ENCODE measurements at places on chromosomes 2 and 18. TPM values are rescaled to one million over a fixed set of nuclear protein-coding genes. Genes with fewer than 3 reads are reported as not detected.

DNA sequence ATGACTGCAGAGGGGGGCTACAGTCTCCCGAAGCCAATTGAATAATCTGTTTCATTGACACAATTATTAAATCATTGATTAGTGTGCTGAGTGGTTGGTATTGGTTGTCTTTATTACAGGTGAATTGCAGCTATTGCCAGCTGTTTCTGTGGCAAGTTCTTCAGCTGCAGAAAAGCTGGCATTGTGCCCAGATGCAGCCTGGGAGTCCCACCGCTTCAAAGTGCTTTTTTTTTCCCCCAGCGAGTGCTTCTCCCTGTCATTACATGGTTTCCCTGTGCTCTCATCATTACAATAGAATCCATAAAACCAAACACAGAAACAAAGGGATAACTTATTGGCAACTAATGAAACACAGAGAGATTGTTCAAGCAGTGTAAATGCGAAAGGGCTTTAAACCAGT is 164.7 kb downstream of the GRB14 start:
- DNase-seq = no peak

Gene IL36G
- not detected for total RNA-seq

DNA sequence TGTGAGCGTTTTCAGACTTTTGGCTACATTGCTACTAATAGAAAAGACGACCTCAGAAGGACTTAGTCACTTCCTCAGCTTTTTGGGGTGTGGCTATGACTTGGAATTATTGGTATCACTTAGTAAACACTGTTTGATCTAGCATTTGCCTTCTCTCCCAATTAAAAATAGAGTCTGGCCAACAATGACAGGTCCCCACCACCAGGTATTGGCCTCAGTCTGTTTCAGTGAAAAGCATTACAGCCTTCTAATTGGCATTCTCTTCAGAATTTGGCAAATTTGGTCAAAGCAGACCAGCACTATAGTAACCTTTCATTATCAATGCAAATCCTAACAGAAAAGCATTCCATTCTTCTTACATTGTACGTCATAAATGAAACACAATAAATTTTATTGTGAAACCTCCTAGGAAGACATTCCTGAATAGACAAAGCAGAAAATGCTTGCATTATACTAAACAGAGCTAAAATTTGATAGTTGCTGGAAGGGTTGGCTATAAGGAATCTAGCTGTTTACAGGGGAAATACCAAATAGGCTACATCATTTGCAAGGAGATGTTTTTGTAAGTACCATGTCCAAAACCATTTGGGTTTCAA is 613.9 kb downstream of the IRS1 start:
- DNase-seq = no peak

DNA sequence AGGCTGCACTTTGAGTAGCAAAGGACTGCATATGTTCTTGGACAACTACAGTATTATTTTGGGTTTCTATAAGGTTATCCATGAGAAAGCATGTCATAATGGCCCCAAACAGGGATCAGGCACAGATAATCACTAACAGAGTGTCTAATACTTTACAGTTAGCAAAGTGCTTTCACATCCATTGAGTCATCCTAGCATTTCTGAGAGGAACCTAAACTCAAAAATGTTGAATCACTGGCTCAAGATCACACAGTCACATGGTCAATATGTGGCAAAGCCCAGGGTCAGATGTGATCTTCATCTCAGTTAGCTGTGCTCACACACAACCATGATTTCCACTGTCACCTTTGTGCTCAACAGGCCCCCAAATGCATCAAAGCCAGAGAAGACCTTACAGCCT is 156.1 kb upstream of the VRK2 start:
- no peak for DNase-seq

Gene DBI
- 303 TPM for total RNA-seq

DNA sequence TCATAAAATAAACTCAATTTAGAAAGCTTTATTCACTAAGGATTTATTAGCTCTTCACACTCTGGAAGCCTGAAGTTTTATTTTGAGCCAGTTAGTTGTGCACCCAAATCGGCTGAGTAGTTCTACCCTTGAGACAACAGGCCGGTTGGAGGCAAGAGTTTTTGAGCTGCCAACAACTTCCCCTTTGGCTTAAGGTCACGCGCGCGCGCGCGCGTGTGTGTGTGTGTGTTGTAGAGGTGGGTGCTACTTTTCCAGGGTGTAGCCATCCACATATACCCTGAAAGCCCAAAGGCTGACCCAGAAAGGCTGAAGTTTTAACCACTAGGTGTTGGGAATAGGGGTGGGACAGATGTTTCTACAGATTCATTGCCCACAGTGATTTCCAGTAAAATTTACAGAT is 150.2 kb upstream of the LHCGR start:
- no peak for DNase-seq

DNA sequence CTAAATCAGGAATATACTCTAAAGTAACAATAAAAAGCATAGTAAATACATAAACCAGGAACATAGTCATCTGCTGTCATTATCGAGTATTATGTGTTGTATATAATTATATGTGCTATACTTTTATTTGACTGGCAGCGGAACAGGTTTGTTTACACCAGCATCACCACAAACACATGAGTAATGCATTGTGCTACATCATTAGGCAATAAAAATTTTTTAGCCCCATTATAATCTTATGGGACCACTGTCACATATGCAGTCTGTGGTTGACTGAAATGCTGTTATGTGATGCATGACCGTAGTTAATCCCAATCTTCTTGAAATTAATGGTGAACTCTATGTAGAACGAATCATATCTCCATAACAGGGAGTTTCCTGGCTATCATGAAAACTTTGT is 136.7 kb upstream of the ZFP36L2 start:
- DNase-seq = no peak

- no peak for DNase-seq
These were observed 153.7 kb downstream of the DDX1 start for GRCh38 chr2:15745350-15745749.

Gene LRRFIP1
- 97.1 TPM for total RNA-seq

Gene ATOH8
- total RNA-seq = 23.3 TPM

DNA sequence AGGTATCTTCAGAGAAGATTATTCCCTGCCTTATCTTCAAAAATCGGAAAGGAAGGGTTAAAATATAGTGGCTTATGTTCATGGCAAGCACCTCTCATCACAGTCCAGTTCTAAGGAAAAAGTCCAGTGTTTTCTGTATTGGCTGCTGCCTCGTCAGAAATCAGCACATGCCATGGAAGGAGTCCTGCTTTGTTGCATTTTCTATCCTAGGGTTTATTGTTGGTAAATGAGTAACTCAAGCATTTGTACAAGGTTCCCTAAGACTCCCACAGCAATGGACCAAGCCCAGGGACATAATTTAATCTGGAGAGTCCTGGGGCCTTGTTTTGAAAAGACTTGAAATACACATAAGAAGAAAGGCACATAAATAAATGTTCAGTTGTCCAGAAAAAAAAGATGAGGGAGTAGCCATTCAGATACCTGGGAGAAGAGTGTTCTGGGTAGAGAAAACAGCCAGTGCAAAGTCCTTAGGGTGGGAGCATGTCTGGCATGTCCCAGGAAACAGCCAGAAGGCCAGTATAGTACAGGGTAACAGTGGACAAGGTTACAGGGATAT is 26.4 kb downstream of the NBEAL1 start:
- no peak for DNase-seq

GRCh38 chr2:182167882-182168281 is 182.2 kb downstream of the PPP1R1C start:
- DNase-seq = no peak

- DNase-seq = no peak
These were observed 181.5 kb downstream of the KLHL29 start for GRCh38 chr2:23566241-23567142.

- DNase-seq = no peak
These were observed 39.8 kb downstream of the CD302 start for GRCh38 chr2:159758239-159758638.

Gene PPP4R3B
- 22.9 TPM for total RNA-seq

DNA sequence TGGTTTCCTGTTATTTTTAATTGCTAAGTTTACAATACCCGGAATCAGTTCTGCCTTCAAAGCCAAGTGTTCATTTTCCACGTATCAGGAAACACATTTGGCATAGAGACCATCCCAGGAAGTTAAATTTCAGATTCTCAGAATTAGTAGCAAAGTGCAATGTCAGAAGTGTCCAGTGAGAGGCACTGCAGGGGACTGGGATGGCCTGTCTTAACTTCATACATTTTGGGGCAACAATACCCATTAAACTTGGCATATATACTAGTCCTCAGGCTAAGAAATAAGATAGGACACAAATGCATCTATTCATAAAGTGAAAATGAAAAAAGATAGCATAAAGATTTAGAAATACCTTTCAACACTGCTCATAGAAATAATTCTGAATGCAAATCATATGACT is 1.5 kb upstream of the IL1RL2 start:
- no peak for DNase-seq

DNA sequence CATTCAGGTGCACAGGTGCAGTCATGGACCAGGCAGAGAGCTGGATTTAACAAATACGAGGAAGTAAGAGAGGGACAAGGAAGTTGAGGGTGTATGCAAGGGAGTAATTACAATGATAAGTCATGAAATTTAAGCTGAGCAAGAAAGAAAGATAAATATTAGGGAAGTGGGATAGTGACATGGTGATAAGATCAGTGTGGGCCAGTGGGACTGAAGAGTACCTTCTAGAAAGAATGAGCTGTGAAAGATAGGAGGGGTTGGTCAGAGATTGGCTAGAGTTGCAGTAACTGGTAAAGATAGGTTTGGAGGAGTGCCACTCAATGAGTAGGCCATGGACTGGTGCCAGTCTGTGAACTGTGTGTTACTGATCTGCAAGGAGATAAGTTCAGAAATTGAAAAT is 200.8 kb upstream of the SIX3 start:
- DNase-seq = no peak

DNA sequence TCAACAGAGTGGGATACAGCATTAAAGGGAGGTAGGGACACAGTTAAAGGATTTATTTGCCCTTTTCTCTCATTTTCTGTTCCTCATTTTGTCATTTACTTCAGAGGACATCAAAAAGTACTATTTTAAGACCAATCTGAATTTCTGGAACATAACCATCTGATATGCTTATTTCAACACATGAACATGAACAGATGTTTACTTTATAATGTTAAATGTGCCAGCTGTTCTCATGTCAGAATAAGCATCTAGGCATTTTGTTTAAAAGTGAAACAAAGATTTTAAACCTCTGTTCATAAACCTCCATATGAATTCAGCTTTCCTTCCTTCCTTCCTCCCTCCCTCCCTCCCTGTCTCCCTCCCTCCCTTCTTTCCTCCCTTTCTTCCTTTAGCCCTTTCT is 677.7 kb downstream of the CNTNAP5 start:
- DNase-seq = no peak

GRCh38 chr2:38474021-38474456 is 97.0 kb upstream of the ATL2 start:
- no peak for DNase-seq

Gene FBXO41
- total RNA-seq = 0.55 TPM

DNA sequence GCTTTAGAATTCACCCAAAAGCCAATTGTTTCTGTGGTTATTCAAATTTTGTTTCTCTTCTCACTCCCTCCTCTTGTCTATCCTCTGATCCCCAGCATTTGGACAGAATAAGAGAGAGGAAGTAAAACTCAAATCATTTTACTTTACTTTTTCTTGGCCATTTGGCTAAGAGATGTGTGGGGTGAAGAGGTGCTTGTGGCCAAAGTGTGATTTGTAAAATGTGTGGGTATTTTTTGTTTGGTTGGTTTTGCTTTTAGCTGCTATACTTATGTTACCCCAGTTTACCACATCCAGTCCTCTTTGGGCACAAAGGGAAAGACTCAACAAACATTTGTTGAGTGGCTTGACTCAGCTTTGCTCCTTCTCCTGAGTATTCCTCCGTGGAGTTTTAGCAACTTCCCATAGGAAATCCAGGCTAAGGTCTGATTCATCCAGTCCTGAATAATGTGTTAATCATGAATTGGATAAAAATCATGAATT is 109.1 kb upstream of the CYP1B1 start:
- no peak for DNase-seq

DNA sequence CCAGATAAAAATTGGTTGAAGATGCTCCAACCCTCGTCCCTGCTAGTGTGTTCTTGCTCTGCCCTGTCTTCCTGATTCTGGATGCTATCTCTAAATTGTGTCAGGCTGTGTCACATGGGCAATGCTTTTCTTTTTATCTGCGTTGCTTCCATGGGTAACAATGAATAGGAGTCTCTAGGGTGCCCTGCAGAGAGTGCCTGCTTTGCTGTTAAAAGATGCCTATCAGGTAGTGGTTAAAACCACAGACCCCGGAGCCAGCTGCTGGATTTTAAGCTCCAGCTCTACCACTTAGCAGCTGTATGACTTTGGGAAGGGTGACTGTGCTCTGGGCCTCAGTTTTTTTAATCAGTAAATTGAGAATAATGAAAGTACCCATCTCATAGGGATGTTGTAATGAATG is 340.3 kb downstream of the PLCL1 start:
- no peak for DNase-seq

GRCh38 chr18:34339155-34339554 is 114.4 kb upstream of the NOL4 start:
- DNase-seq = no peak

Gene RUFY4
- not detected for total RNA-seq

DNA sequence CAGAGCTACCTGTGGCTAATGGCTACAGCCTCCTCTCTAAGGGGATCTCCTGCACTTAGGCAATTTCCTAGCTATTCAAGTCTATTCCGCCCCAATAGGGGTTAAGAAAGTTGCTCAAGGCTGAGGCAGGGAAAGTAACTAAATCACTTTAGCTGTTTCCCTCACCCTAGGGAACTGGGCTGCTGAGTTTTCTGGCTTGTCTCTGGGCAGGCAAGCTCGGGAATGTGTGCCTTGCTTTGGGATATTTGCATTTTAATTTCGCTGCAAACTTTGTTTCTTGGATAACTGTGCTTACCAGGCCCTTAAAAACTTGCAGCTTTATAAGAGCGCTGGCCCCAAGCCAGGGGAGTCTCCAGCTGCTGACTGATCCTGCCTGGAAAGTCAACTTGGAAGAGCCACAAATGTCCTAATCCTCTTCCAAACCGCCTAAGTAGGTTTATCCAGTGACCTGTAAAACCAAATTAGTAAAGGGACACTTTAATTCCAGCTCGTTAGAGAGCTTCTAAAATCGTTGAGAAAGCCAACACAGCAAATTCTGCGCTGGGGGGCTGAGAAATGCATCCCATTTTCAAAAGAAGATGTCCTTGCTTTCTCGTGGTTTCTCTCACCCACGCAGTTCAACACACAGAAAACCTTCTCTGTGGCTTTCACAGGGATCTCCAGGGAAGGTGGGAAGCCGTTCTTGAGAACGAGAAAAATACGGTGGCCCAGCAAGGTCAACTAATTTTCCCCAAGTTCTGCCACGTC is 59.5 kb upstream of the SP3 start:
- peak; percentile 91 for DNase-seq

Gene VWA3B
- 0.52 TPM for total RNA-seq

GRCh38 chr2:217858519-217859491 is 144.0 kb downstream of the TNS1 start:
- DNase-seq = peak; percentile 88

- DNase-seq = no peak
These were observed 1003.8 kb upstream of the DDX18 start for GRCh38 chr2:116810645-116811044.

Gene CLEC4F
- total RNA-seq = not detected

All from left ventricle myocardium inferior (tissue), 1 donor.